COLO829 (cell line): ENCODE measurements at places on chromosomes 6 and 20.
A peak's percentile ranks its signal among the peaks of the same experiment; 100 is the strongest.

- no peak for DNase-seq
These were observed 204.5 kb downstream of the ZDHHC14 start for GRCh38 chr6:157585274-157586087.

GRCh38 chr20:2946988-2947961 lies 74.0 kb downstream of the PTPRA start:
- DNase-seq = peak; percentile 89

DNA sequence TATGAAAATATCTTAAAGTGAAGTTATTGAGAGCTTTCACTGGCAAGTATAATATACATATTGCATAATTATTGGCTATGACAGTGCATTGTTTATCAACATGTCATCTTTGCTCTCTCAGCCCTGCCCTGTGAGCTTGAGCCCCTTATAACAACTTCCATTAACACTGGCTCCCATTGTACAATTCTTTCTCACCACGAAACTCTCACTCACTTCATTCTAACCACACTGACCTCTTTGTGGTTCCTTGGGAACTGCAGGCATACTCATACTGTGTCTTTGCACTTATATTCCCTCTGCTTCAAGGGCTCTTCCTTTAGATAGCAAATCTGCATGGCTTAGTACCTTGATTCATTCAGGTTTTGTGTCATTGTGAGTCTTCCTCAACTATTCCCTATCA lies 411.8 kb downstream of the CDKAL1 start:
- DNase-seq = peak; percentile 52

DNA sequence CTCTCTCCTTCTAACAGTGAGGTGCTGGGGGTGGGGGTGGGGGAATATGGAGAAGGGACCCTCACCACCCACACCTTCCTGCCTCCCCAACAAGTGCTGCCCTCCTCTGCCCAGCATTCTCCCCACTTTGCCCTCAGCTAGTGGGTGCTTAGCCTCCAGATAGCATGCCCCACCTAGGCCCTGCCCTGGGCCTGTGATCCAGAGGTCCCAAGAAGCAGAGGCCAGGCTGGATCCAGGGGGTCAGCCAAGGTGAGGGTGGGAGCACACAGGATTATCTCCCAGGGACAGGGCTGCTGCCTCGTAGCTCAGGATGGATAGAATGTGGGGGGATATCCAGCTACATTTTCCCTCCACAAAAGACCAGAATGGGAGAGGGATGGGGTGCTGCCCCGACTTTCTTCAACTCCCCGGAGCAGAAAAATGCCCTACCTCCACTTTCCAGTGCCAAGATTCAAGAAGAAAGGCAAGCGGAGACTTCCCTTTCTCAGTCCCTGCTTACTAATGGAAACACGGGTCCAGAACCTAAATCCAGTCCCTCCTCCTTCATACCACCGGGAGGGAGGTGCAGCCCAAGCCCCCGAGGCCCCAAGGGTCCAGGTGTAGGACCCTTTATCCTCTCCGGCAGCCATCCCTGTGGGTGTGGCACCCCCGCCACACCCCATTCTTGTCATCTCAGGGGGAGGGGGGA lies 987 bp downstream of the ADISSP start:
- no peak for DNase-seq

DNA sequence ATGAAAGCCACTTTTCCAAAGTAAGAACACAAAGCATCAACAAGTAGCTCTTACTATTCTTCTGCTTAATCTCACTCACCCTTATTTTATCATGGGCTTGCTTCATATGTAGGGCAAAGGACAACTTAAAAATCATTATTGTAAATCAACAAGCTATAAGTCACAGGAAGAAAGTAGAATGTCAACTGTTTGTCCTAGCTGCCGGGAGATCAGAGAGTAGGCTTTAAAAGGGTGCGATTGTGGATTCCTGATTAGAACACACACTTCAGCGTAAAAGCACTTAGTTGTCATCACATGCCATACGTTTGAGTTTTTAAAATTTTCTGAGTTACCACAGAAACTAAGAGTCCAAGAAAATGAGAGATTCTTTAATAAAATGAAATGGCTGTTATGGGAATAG lies 44.4 kb upstream of the NHSL1 start:
- DNase-seq = no peak

GRCh38 chr6:28727559-28728211 lies 196.1 kb downstream of the TRIM27 start:
- DNase-seq = no peak

DNA sequence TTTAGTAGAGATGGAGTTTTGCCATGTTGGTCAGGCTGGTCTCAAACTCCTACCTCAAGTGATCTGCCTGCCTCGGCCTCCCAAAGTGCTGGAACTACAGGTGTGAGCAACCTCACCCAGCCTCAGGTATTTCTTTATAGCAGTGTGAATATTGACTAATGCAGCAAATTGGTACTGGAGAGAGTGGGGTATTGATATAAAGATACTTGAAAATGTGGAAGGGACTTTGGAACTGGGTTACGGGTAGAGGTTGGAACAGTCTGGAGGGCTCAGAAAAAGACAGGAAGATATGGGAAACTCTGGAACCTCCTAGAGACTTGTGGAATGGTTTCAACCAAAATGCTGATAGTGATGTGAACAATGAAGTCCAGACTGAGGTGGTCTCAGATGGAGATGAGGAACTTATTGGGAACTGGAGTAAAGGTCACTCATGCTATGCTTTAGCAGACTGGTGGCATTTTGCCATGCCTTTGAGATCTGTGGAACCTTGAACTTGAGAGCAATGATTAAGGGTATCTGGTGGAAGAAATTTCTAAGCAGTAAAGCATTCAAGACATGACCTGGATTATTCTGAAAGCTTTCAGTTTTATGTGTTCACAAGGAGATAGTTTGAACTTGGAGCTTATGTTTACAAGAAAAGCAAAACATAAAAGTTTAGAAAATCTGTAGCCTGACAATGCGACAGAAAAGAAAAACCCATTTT lies 127.2 kb downstream of the DTNBP1 start:
- no peak for DNase-seq

DNA sequence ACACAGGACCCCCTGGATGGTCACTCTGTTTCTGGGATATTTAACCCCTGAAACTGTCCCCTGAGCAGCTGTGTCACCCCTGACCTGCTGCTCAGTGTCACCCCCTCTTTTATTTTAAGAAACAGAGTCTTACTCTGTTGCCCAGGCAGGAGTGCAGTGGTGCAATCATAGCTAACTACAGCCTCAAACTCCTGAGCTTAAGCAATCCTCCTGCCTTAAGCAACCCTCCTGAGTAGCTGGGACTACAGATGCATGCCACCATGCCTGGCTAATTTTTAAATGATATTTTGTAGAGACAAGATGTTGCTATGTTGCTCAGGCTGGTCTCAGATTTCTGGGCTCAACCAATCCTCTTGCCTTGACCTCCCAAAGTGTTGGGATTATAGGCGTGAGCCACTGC lies 21.5 kb upstream of the GTSF1L start:
- no peak for DNase-seq

- no peak for DNase-seq
These were observed 12.1 kb downstream of the SCAND1 start for GRCh38 chr20:35942243-35942642.

DNA sequence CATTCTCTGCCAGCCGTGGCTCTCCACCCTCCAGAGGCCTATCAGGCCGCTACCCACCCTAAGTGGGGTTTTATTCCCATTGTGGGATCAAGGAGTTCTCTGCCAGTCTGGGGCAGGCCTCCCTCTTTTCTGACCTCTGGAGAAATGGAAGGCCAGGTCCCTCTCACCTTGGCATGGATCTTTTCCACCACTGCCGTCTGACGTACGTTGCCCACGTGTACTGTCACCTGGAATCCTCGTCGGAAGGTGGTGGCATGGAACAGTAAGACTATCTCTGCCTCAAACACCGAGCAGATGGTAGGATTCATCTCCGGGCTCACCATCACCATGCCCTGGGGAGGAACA lies 7.3 kb downstream of the GTPBP2 start:
- no peak for DNase-seq

GRCh38 chr6:14896475-14896874 lies 349.4 kb upstream of the JARID2 start:
- no peak for DNase-seq

- DNase-seq = peak; percentile 97
These were observed 81.9 kb downstream of the ZMYND8 start for GRCh38 chr20:47274401-47275108.

- no peak for DNase-seq
These were observed 7.1 kb downstream of the NHLRC1 start for GRCh38 chr6:18115356-18115755.

- no peak for DNase-seq
These were observed 157.5 kb upstream of the SCGN start for GRCh38 chr6:25494469-25494868.

DNA sequence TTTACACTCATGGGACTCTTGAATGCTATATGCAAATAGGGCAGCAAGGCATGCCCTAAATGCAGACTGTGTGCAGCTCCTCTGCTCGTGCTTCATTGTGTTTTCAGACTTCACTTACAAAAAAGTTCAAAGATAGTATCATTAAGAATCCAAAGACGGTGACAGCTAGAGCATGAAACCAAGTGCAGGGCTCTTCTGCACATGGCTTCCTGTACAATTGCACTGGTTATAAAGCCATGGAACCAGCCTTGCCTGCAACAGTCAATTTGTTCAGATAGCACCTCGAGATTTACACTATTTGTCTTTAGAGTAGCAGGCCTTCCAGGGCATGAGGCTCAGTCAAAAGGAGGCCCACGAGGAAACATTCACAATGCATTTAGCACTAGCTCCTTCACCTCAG lies 35.6 kb downstream of the RFPL4B start:
- DNase-seq = no peak

- DNase-seq = no peak
These were observed 161.7 kb downstream of the GRM1 start for GRCh38 chr6:146190581-146190980.

- no peak for DNase-seq
These were observed 91.5 kb downstream of the RNF144B start for GRCh38 chr6:18478610-18479009.

DNA sequence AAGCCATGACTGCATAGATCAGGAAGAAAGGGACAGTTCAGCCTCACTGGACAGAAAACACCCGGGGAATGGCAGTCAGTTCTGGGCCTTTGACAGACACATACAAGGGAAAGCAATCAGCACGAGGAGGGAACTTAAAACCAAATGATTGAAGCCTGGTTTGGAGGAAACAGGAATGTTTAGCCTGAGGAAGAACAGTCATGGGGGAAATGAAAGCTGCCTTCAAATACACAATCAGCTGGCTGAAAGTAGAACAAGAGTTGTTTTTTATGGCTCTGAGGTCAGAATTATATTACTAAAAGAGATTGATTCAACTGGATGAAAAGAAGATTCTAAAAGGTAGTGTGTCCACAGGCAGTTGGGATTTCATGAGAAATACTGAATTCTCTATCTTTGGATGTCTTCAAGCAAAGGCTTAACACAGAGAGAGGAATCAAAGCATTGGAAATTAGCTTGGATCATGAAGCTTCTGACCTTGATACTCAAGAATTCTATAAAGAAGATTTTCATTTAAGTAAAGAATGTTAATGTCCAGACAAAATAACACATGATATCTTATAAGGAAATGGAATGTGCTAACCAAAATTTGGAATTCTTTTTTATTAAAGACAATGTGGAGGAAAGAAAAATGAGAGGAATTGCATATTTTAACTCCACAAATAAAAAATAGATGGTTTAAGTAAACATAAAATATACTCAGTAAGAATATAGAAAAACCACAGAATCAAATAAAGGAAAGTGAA lies 216.6 kb downstream of the IBTK start:
- peak; percentile 68 for DNase-seq

DNA sequence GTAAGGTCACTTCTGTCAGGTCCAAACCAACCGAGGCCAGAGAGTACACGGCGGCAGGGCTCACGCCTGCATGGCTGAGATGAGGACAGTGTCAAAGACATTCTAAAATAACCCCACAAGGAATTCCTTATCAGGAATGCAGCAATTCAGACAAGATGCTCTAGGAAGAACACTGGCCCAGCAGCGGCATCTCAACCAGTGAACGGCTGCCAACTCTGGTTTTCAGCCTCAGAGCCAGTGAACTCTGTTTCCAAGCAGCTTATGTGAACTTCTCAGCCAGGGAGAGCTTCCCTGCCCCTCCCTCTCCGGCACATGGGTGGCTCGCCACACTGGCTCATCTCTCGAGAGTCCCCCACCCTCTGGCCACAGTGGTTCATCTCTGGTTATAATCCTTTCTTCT lies 36.9 kb downstream of the KCNQ2 start:
- no peak for DNase-seq

DNA sequence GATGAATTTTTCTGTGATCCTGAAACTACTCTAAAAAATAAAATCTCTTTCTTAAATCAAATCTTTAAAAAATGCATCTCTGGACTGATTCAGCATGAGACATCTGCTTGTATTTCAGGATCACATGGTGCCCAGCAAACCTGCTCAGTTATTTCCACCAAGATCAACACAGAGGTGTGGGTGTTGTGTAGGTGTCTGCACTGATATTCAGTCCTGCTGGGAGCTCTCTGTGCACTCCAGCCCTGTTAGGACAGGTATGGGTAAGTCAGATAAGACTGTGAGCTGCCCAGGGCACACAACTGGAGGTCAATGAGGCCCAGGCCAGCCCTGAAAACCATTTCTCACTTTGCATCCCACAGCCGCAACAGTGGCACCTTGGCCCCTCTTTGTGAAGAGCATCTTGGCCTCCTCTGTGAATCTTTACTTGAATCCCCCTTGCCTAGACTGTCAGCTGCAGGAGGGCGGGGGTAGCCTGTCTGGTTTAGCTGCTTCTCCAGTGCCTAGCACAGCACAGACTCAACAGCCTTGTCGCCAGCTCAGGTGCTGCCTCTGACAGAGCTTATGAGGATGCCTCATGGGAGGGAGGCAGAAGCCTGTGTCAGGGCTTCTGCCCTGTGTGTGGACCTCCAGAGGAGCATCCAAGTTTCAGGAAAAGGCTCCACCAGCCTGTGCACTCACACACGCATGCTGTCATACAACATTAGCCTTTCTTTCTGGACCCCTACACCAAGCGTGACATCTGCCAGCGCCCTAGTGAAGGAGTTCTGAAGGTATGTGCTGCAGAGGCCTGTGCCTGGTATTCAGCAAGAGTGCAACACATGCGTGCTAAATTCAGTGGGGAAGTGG lies 187.6 kb upstream of the CST7 start:
- no peak for DNase-seq
